ENCODE measurements at places on chromosomes 7 and 10.

GRCh38 chr7:157676001-157676400, 339.2 kb downstream of the DNAJB6 start:
- no peak for DNase-seq

GRCh38 chr10:96720422-96721206, at the start of gene PIK3AP1:
TSS of gene PIK3AP1 (minus strand) at chr10:96720514. CDS start at chr10:96720394, 120 bp downstream.
- DNase-seq = peak; percentile 40

- no peak for DNase-seq
These were observed 275.7 kb downstream of the TCERG1L start for GRCh38 chr10:131035779-131036178.

DNA sequence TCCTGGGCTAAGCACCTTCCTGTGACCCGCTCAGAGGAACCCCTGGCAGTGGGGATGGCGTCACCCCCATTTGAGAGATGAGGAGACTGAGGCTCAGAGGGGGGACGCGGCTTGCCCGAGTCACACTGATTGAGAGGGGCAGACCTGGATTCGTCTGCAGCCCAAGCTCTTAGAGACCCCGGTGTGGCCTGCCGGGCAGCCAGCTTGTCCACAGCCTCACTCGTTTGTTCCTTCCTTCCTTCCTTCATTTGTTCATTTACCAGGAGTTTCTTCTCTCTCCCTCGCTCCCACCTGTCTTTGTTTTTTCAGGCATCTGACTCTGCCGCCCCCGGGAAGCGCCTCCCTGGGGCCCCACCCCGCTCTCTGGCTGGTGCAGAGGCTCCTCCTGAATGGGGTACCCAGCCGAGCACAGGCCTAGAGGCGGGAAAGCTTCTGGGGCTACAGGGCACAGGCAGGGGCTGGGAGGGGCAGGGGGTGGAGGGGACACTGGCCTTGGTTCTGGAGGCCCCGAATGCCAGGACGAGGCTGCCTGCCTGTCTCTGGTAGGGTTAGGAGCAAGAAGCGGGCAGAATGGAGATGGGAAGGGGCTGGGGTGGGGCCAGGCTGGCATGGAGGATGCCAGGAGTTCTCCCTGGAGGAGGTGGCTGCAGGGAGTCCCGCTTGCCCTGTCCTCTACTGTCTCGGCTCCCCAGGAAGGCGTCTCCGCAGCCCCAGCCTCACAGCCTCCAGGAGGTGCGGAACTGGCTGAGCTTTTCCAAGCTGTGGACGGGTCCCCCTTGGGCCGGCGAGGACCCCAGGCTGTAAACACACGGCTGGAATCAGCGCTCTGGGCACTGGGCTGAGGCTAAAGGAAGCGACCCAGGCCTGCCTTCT, 91.6 kb downstream of the UNCX start:
- no peak for DNase-seq

GRCh38 chr10:66926841-66927240, 1.0 kb downstream of the LRRTM3 start:
- no peak for DNase-seq

DNA sequence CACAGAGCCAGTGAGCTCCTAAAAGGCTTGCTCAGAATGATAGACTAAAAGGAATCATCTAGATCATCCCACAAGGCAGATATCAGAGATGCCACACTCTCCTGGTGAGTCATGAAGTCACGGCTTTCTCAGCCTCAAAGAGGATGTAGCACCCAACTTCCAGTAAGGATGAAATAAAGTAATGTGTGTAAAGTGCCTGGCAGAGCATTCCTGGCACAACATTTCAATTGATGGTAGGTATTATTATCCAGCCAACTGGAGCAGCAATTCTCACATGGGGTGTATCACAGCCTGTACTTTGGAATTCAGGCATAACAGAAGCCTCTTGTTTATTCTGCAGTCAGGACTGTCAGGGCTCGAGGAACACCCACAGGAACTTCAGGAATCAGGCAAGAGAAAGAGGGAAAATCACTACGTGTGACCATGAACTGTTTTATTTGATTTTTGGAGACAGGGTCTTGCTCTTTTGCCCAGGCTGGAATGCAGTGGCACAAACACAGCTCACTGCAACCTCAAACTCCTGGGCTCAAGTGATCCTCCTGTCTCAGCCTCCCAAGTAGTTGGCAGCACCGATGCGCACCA, 5.3 kb upstream of the NAT16 start:
- no peak for DNase-seq

DNA sequence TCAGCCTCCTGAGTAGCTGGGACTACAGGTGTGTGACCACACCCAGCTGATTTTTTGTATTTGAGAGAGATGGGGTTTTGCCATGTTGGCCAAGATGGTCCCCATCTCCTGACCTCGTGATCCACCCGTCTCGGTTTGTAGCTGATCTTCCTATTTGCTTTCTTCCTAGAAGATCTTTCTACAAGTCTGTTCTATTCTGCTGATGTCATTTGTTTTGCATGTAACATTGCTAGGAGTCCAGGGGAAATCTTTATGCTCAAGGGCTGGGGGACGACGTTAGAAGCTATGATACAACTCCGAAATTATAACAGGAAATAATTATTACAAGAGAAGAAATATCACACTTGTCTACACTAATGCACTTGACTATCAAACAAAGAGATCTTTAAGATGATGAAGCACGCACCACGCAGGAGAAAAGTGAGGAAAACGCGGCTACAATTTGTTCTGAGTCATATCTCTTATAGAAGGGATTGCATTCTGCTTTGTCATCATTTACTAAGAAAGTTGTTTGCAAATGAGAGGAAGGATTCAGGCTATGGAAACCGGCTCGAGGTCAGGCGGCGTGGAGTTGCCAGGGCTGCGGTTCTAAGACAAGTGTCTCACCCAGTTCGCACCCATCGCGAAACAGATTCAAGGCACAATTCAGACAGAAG, 103.0 kb upstream of the CARD11 start:
- no peak for DNase-seq

GRCh38 chr10:55043540-55043939, 242.5 kb upstream of the PCDH15 start:
- no peak for DNase-seq

DNA sequence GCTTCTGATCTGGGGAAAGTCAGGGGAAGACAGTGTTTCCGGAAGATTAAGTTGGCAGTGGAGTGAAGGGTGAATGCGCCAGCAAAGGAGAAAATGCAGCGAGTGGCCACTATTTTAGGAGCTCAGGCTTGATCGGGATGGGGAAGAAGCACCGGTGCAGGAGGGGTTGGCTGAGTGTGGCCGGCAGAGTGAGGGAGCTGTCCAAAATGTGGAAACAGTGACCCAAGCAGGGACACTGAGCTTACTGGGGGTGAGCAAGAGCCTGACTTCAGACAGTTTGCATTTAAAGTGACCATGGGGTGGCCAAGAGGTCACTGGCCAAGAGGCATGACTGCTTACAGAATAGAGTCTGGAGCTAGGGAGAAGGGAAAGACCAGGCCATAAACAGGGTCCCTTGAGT, 79.3 kb downstream of the GOLGA7B start:
- no peak for DNase-seq

DNA sequence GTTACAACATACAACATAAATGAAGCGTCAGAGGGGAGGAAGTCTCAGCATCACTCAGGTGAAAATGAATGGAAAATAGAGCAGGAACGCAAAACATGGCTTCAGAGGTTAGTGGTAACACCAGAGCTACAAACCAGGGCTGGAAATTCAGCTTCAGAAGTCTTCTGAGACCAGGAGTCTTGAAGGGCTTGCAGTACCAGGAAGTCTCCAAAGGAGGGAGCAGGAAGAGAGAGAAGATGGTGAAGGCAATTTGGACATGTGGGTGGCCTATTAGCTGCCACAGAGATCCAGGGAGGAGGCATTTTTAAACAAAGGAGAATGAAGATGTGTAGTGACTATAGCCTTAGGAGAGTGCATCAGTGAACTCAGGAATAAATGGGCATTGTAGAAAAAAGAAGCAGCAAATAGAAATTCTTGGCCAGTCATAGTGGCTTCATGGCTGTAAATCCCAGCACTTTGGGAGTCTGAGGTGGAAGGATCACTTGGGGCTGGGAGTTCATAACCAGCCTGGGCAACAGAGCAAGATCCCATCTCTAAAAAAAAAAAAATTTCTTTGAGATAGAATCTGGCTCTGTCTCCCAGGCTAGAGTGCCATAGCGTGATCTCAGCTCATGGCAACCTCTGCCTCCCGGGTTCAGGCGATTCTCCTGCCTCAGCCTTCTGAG, 9.3 kb upstream of the TET1 start:
- DNase-seq = peak; percentile 12

- DNase-seq = no peak
These were observed 523.0 kb upstream of the FOXK1 start for GRCh38 chr7:4159154-4159501.

DNA sequence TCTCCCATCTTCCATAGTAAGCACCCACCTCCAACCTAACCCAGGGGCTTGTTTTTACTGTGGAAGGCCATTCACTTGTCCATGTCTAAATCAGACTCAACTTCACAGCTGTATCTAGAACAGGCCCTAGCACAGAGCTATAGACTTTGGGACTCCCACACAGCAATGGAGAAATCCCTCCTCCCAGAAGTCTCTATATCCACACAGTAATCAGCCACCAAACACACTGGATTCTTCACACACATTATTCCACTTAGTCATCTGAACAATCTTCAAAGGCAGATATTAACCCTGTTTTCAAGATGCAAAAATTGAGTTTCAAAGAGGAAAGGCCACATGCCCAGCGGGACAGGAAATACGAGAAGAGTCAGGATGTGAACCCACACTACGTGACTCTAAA, 81.8 kb downstream of the MALSU1 start:
- DNase-seq = no peak

DNA sequence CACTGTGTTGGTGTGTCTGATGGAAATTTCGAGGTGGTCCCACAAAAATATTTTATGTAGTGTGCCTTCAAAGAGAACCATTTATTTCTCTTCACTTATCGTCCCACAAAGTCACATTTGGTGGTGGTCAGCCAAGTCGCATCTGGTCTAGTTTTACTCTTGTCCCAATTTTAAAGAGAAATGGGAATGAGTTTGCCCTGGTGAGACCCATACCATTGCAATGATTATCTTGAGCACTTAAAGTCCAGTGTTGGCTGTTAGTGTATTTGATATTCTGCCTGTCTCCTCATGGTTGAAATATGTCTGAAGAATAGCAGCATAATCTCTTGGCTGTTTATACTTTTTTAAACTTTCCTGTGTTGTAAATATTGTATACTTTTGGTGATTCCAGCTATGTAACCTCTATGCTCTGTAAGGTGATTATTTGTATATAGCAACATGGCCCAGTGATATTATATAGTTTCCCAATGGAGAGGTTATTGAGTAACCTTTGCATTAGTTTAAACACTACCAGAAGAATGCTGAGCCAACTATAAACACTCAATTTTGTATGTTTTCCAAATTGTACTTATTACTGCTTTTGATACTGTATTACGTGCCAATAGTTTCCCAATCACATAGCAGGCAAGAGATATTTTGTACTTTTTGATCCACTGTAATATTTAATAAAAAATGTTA, 172.2 kb downstream of the RTKN2 start:
- no peak for DNase-seq

DNA sequence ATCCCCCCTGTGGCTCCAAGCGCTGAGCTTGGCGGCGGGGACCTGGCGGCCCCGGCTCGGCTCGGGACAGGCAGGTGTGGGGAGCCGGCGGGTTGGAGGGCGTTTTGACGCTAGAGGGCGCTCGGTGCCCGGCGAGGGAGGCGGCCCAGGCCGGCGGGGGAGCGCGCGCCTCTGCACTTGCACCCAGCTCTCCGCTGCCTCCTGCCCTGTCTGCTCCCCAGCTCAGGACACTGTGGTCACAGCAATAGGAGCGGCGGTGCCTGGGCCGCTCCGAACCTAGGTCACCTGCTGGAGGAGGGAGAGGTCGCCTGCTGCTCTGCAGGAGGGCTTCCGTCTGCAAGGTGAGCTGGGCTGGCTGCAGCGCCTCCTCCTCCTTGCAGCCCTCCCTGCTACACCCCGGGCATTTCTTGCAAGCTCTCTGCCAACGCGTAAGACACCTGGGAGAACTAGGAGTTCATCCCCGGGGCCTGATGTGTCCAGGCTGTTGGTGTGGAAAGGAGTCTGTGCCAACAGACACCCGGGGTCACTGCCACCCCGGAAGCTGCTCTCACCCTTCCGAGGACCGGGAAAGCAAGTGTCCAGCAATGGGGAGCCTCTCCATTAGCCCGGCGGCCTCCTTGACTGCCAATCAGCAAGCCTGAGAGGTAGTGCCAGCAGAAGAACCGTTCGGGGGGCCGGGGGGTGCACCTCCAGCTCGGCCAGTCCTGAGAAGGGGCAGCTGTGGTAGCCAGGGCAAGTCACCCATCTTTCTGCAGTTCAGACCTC, 620.4 kb downstream of the GALNT17 start:
- no peak for DNase-seq

DNA sequence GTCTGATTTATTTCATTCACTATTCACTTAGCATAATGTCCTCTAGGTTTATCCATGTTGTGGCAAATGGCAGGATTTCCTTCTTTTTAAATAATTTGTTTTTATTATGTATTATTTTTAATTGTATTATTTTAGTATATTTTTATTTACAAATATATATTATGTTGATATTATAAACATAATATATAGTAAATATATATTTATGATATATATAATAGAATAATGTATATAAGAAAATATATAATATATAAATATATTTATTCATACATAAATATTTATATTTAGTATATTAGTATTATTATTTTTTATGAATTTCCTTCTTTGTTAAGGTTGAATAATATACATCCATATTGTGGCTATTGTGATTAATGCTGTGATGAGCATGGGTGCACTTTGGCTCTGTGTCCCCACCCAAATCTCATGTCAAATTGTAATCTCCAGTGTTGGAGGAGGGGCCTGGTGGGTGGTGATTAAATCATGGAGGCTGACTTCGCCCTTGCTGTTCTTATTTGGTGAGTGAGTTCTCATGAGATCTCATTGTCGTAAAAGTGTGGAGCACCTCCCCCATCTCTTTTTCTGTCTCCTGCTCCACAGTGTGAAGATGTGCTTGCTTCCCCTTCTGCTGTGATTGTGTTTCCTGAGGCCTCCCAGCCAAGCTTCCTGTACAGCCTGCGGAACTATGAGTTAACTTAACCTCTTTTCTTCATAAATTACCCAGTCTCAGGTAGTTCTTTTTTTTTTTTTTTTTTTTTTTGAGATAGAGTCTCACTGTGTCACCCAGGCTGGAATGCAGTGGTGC, 52.3 kb upstream of the CYP2C18 start:
- no peak for DNase-seq

GRCh38 chr7:71329030-71329660, 197.2 kb downstream of the GALNT17 start:
- no peak for DNase-seq

DNA sequence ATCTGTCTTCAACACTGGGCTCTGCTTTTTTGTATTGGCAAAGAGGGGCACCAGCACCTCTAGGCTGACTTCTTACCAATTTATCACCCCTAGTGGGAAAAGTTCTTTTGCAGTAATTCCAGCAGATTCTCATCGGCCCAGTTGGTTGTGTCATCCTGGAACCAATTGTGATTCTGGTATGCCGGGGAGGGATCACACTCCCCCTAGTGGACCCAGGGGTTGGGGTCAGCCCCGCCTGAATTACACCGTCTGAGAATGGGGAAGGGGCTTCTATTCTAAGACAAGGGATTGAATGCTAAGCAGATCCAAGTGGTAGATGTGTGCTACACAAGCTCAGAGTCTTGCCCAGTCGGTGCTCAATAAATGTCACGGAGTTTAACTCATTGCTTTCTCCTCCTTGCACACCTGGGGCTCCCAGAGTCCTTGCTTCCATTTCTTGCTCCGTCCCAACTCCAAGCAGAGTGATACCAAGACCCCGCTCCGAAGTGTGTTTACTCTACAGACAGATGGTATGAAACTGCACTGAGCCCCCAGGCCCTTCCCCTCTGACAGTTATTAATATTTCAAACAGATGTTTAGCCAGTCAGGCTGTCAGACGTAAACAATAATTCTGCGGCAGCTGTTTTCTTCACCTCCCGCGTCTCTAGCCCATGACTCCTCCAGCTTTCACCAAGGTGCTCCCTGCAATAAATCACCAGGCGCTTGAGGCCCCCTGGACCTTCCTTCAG, 71.9 kb downstream of the C10orf105 start:
- no peak for DNase-seq

All from CD4-positive, alpha-beta T cell treated with Interleukin-1 beta for 1 hour (primary cell).